GM19239 (cell line): ENCODE measurements at places on chromosomes 12 and 14.
A peak's percentile ranks its signal among the peaks of the same experiment; 100 is the strongest.

GRCh38 chr12:31019561-31019960, 54.1 kb upstream of the DDX11 start:
- DNase-seq = no peak

- no peak for DNase-seq
Observed at GRCh38 chr12:10612984-10613348, 443 bp downstream of the MAGOHB start.

DNA sequence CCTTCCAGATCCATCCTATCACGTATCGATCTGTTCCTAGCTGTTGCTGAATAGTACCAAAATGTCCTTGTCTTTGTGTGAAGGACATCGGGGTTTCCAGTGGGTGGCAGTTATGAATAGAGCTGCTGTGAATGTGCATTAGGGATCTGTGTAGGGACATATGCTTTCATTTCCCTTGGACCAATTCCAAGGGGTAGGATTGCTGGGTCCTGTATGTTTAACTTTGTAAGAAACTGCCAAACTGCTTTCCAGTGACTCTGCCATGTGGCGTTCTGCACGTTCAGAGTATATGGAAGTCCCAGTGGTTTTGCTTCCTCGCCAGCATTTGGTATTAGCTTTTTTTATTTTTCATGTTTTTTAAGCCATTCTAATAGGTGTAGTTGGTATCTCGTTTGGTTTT, 28.6 kb downstream of the PACS2 start:
- DNase-seq = no peak

DNA sequence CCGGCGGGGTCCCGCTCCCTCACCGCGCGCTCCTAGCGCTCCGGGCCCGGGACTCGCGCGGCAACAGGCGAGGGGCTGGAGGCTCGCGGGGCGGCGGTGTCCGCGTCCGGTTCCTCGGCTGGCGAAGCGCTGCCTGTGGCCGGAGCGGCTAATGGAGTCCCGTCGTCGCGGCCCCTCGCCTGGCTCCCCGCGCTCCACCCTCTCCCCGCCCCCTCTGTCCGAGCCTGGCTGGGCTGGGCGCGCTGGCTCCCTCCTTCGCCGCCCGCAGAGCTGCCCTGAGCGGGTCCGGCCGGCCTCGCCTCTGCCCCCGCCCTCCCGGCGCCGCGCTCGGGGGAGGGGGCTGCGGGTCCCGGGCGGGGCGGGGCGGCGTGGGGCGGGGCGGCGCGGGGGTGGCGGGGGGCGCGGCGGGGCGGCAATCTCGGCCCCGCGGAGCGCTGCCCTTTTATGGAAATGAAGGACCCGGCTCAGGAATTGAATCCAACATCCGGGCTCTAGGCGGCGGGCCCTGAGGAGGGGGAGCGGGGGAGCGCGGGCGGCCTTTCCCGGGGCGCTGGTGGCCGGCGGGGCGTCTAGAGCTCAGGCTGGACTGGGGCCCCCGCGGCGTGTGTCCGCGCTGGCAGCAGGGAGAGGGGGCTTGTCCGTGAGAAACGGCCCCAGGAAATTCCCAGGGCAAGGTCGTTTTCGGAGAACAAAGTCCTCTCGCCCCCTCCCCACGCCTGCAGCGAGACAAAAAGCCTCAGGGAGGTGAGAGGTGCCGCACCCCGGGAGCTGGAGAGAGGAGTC, at the start of gene FERMT2:
Gene FERMT2, minus strand, starts transcription at position 153 of the 783 bp plus-strand sequence. CDS start 482 bp downstream, outside the sequence.
- DNase-seq = peak; percentile 47

GRCh38 chr12:118377884-118378470, 1.6 kb downstream of the SUDS3 start:
- DNase-seq = no peak

DNA sequence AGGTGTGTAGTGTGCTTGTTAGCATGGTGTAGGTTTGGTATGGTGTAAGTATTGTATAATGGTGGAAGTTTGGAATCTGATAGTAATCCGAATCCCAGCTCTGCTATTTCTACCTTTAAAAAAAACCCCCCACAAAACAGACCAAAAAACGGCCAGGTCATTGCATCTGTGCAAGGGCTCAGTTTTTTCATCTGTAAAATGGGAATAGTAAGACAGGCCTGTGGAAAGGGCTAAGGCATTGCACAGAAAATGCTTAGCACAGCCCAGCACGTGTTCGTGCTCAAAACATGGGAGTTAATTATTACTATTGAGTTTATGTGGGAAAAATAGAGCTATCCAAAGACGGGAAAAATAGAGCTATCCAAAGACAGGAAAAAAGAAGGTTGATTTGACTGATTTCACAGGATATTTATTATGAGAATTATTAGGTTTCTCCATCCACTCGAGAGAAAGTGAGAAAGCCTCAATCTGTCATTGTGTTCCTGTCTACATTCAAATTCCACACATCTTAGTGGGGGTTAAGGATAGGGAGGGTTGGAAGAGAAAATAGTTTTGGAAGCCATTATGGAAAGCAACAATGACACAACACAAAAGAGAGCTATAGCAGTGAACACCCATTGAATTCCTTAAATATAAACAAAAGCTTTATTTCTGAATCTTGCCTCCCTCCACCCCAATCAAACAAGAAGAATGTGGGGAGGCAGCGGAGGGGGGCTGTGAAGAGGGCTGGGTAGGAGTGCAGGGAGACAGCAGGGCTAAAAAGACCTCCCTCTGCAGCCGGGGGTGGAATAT, 126.8 kb upstream of the MAX start:
- DNase-seq = no peak

DNA sequence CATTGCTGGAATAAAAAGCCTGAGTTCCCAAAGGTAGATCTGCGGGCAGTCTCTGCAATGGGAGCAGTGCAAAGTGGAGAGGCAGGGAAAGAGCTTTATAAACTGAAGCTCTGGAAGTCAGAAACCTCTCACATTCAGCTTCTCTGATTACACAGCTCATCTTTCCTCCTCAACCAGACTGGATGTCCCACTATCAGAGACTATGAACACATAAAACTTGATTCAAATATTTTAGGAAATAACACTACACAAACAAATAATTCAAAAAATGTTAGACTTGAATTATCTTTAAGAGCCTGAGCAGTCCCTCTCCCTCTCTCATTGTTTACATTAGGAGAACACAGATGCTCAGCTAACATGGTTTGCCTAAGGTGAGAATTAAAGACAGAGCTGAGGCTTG, 72.9 kb downstream of the DENND5B start:
- no peak for DNase-seq

DNA sequence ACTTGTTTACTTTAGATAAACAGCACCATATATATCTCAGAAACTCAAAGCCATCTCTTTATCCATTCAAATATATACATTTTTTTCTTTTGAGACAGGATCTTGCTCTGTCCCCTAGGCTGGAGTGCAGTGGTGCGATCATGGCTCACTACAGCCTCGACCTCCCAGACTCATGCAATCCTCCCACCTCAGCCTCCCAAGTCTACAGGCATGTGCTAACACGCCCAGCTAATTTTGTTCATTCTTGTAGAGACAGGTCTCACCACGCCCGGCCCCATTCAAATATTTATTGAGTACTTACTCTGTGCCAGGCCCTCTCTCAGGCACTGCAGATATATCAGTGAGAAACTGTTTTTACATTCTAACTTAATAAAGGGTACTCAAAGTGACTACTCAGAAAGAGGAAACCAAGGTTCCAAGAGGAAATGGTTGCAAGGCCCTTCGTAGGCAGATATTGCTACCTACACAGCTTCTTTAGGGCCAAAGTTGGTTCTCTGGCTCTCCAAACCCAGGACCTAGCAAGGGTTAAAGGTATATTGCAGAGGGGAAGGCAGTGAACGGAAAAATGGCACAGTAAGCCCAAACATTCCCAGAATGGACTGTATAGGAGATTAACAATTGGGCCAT, 2.9 kb downstream of the ATXN3 start:
- DNase-seq = no peak

DNA sequence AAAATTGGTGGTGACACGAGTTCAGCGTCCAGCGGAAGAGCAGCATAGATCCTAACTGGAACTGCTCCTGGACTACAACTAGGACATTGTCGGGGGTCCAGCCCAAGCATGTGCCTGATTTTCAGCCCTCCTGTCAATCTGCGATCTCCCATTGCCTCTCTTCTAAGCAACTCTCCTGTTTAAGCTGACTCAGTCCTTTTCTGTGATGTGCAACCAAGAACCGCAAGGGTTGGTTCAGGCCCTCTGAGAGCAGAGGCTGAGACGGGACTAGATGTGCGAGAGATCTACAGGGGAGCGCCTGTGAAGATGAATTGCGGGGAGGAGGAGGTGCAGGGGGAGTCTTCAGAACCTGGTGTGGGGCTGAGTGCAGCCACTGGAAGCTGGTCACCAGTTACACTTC, 3.7 kb upstream of the PAPLN start:
- no peak for DNase-seq

- DNase-seq = no peak
Observed at GRCh38 chr14:104732931-104733681, 9.1 kb downstream of the ADSS1 start.

DNA sequence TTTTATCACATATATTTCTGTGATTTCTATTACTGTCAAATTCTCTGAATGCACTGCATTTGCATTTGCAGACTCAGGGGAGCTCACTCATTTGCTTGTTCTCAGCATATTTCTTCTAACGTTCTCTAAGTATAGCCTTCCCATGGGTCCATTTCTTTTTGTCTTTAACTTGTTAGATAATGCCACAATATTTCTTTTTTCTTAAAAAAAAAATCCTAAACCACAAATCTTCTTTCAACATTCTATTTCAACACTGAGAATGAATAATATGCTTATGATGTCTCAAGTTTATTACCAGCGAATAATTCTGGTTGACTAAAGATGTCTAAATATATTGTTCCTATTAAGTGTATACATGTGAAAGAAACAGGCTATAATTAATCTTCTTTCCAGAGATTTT, 200.2 kb downstream of the ANO6 start:
- no peak for DNase-seq

DNA sequence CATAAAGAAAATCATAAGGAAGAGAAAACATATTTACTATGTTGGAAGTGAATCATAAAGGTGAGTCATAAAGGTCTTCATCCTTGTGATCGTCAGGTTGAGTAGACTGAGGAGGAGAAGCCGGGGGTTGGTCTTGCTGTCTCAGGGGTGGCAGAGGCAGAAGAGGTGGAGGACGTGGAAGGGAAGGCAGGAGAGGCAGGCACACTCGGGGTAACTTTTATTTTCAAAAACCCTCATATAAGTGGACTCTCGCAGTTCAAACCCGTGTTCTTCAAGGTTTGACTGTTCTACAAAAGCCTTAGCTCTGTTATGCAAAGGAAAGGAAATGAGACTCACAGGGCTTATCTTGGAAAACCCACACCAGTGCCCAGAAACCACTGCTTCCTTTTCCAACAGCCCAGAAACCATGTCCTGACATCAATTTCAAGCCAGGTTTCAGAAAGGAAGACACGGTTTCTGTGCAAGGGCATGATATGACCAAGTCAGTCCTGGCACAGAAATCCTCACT, 14.0 kb downstream of the SMCO2 start:
- no peak for DNase-seq

DNA sequence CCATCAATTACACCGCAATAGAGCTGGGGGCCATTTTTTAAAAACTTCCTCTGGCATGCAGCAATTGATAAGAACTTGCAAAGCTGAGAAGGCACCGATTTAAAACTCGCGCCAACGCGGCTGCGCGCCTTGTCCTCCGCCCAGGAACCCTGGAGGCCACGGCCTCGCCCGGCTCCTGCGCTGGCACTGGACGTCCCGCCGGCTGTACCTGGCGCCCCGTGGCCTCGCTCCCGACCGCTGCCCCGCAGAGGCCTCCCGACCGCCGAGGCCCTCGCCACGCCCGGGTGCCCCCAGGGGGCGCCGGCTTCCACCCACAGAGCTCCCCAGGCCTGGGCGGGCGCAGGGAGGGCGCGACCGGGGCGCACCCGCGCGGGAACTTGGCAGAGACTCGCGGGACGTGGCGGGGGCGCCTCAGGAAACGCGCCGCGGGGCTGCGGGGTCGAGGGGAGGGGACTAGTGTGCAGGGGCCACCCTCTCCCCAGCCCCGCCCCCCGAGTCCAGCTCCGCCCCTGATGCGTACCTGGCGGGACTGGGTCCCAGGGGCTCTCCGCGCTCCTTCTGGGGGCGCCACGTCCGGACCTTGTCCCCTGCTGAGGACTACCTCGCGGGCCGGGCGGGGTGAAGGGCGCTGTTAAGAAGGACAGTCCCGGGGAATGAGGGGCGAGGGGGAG, 65.7 kb downstream of the TNFAIP2 start:
- DNase-seq = no peak

DNA sequence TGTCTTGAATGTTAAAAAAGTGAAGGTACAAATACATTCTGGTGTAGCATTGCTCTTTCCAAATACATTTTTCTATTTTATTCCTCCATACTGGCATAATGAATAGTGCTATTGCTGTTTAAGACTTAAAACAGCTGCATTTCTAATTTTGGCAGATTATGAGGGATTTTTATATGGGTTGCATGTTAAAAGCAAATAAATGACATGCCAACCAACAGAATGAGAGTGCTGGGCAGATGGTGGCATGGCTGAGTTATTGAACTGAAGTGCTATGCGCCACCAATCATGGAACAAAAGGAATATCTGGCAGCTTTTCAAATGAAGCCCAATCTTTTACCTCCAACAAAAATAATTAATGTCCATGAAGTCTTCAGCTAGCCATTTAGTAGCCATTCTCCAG, 215.0 kb downstream of the PRKD1 start:
- DNase-seq = no peak

DNA sequence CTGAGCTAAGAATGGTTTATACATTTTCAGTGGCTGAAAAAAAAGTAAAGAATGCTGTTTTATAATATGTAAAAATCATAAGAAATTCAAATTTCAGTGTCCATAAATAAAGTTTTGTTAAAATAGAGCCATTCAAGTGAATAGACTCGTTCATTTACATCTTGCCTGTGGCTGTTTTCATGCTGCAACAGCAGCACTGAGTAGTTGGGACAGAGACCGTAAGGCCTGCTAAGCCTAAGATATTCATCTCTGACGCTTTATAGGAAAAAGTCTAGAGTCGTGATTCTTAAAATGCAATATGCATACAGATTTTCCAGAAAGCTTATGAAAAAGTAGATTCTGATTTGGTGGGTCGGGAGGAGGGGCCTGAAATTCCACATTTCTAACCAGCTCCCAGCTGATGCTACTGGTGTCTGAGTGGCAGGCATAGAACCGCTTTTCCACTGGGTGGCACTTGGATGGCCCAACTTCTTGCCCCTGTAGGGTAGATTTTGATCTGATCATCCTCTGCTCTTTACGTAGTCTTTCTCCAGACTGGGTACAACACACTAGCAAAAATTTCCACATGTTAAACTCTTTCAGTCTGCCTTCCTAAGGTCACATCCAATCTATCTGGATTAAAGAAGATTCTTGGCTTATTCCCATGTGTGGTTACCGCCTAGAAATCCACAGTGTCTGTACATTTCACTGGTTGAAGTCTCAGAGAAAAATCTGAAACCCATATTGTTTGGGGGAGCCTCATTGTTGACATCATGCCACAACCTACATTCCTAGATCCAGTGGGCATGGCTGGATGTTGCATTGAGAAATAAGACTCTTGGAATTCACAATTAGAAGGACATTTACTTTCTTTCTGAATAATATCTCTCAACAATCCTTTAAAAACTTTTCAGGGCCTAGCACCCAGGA, 151.2 kb downstream of the C12orf75 start:
- DNase-seq = no peak

DNA sequence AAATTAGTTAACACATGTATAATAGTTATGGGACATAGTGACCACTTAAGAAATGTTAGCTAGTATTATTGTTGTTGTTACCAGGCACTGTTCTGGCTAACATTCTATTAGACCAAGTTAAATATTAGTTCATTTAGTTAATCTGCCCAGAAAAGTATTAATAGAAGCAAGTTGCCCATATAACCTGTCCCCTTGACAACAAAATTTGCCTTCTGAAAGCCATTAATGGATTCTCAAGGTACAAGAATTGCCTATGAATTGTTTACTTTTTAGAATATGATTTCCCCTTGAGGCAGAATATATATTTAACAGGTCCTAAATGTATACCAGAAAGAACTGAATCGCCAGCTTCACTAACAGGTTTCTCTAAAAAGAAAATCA, 167.3 kb upstream of the TMCC3 start:
- no peak for DNase-seq

GRCh38 chr14:56211084-56211483, 92.9 kb downstream of the PELI2 start:
- DNase-seq = no peak
